ENCODE measurements at places on chromosomes 12 and 14. TPM values are rescaled to one million over a fixed set of nuclear protein-coding genes. Genes with fewer than 3 reads are reported as not detected.

The ACOT4 gene
- total RNA-seq: 0.80 TPM

The TAS2R8 gene
- total RNA-seq: not detected

The SERPINA1 gene
- total RNA-seq: 0.18 TPM

The ACOT6 gene
- not detected for total RNA-seq

The OTUB2 gene
- total RNA-seq: 4.4 TPM

The MSI1 gene
- 31.8 TPM for total RNA-seq

The MGAT4C gene
- total RNA-seq: 12.1 TPM

The ACIN1 gene
- 89.5 TPM for total RNA-seq

The UNC79 gene
- 2.0 TPM for total RNA-seq

The PPP1R1A gene
- 23.8 TPM for total RNA-seq

The SYT1 gene
- 11.7 TPM for total RNA-seq

The CCDC85C gene
- total RNA-seq: 44.9 TPM

The SLC39A5 gene
- 0.48 TPM for total RNA-seq

The INHBC gene
- total RNA-seq: not detected

The TRPV4 gene
- 4.0 TPM for total RNA-seq

The BLOC1S1 gene
- 59.6 TPM for total RNA-seq

The TAS2R10 gene
- total RNA-seq: 0.10 TPM

The SSPN gene
- total RNA-seq: 0.31 TPM

The GARIN6 gene
- not detected for total RNA-seq

The KLHL33 gene
- total RNA-seq: not detected

The RNU4-1 gene
- total RNA-seq: under 0.01 TPM

The APOLD1 gene
- 0.62 TPM for total RNA-seq

Data from H7 (cell line).